ENCODE measurements at places on chromosomes 11 and 22.

GRCh38 chr11:131658952-131659351 is 288.5 kb downstream of the NTM start:
- DNase-seq, result no peak

- no peak for DNase-seq
Measured at GRCh38 chr22:42202669-42203068, 67.8 kb downstream of the TCF20 start.

DNA sequence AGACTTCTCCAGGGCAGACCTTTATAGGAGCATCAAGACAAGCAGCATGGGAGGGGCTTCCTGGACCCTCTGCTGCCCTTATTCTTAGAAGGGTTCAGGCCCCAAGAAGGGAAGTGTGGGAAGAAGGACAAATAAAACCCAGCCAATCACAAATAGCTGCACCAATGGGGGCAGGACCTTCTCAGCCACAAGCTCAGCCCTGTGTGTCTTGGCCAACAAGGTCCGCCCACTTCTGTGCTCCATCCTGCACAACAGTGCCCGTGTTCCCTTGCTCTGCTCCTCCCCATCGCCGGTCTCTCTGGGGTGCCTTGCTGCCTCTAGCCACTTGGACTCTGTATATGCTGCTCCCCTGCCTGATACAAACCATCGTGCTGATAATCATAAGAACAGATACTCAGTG is 86.1 kb downstream of the NAT10 start:
- no peak for DNase-seq

- DNase-seq, result no peak
Measured at GRCh38 chr11:119901657-119902577, 172.9 kb upstream of the NECTIN1 start.

DNA sequence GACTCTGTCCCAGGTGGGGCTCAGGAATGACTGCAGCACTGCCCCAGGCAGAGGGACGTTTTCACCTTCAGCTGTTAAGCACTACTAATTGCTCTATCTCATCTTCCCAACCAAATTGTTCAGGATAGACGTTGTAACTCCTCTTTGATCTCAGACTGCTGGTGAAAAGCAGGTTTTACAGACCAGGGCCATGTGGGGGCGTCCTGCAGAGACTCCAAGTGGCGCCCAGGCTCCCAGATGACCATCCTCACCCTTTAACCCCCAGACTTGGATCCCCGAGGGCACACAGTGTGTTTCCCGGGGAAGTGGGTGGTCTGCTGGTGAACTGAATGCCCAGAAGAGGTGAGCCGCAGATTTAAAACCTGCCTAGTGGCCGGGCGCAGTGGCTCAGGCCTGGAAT is 23.9 kb downstream of the FADD start:
- DNase-seq, result no peak

DNA sequence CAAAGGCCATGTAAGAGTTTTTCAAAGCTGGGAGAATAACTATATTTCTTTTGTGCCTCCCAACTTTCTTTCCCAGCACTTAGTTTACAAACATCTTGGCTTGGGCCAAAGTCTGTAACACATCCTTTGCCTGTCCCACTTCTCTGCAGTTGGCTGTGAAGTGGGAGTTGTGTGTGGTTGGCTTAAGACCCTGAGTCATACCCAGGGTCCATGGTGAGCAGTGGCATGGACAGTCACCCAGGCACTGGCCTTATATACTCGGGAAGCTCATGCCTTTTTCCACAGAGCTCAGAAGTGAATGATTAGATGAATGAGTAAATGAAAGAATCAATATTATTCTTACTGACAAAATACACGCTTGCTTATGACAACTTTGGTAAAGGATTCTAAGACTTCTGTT is 231.4 kb downstream of the BLID start:
- no peak for DNase-seq

- no peak for DNase-seq
Measured at GRCh38 chr11:130915603-130916237, 559 bp downstream of the SNX19 start.

DNA sequence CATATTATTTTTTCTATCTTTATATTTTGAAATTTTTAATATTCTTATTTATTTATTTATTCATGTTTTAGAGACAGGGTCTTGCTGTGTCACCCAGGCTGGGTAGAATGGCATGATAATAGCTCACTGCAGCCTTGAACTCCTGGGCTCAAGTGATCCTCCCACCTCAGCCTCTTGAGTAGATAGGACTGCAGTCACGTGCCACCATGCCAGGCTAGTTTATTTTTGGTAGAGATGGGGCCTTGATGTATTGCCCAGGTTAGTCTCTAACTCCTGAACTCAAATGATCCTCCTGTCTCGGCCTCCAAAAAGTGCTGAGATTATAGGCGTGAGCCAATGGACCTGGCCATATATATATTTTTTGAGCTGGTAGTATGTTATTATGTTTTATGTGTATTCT is 2.4 kb upstream of the SPDYC start:
- DNase-seq, result no peak

DNA sequence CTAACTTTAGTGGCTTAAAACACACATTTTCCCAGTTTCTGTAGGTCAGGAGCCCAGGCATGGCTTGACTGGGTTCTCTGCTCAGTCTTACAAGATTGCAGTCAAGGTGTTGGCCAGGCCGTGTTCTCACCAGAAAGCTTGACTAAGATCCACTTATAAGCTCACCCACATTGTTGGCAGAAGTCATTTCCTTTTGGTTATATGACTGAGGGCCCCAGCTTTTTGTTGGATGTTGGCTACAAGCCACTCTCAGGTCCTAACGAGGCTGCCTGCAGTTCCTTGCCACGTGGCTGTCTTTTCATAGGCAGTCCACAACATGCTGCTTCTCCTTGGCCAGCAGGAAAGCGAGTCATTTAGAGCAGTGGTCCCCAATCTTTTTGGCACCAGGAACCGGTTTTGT is 79.3 kb upstream of the CRTAM start:
- DNase-seq, result no peak

DNA sequence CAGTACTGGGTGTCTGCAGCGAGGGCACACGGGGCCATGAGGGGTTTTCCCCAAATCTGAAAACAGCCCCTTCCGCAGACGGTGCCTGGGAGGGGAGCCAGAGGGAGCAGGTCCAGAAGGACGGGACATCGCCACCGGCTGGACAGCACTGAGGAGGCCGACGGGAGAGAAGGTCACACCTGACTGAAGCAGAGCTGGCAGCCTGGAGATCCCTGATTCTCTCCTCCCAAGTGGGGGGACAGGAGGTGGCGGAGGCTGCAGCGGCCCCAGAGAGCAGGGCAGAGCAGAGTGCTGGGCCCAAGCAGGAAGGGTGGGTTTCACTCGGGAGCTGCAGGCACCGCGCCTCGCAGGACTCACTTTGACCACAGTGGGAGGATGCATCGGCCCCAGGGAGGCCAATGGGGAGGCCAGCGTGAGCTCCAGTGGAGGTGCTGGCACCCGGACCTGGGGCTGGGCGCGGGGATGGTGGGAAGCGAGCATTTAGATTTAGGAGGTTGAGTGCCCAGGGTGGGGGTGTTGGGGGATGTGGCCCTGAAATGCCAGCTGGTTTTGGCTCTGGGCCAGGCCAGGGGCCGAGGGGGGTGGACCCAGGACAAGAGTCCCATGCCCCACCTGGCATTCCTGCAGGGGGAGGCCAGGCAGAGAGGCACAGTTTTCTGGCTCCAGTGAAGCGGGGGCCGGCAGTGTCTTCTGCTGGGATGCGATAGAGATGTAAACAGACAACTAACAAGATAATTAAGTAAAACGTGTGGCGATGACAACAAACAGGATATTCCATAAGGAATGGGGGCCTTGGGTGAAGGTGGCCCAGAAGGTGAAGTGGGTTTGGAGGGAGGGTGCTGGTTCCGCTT is 92.3 kb upstream of the FGF3 start:
- no peak for DNase-seq

GRCh38 chr22:32695451-32695891 is 106.0 kb upstream of the TIMP3 start:
- DNase-seq, result no peak

DNA sequence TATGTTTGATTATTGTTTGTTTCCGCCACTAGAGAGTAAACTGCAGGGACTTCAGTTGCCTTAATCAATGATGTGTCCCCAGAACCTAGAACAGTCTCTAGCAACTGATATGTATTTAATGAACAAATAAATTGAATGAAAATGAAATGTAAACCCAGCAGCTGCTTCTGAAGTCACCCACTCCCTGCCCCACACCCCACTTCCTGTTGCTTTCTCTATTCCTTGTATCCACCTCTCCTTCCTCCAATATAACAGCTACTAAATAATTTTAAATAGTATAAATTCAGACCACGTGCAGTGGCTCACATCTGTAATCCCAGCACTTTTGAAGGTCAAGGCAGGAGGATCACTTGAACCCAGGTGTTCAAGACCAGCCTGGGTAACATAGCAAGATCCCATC is 15.8 kb downstream of the MYH9 start:
- no peak for DNase-seq

- DNase-seq, result no peak
Measured at GRCh38 chr11:125289419-125290098, 125.0 kb downstream of the PKNOX2 start.

DNA sequence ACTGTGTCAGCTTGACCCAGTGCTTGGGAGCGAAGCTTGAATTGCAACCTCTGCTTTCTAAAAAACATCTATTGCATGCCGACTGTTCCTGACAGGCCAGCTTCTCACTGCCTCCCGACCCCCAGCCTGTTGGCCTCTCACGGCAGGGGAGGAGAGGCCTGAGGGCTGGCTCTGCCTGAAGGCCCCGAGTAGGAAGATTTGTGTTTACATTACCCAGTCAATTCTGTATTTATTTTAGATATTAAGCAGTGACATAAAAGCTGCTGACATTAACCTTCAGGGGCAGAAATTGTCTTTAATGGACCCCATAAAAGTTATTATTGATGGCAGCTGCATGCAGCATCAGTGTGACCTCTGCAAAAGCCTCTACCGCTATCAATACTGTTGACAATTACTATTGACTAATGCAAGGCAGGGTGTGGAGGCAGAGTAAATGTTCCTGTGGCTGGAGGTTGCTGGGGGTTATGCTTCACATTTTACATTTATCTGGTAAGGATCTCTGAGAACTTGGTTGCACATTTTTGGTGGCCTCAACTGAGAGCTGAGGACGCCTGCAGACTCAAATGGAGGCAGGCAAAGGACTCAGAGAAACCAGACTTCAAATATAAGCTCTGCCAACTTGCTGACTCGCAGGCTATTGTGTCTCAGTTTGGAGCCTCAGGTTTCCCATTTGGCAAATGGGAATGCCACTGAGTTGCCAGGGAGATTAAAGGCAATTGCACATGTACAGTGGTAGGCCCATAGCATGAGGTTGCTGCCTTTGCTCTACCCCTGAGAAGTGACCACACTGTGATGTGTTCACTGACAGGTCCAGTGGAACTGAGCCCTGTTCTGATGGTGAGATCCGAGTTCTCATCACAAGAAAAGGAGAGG is 380.5 kb downstream of the TENM4 start:
- DNase-seq, result no peak

GRCh38 chr11:123076484-123076883 is 14.5 kb upstream of the HSPA8 start:
- no peak for DNase-seq

DNA sequence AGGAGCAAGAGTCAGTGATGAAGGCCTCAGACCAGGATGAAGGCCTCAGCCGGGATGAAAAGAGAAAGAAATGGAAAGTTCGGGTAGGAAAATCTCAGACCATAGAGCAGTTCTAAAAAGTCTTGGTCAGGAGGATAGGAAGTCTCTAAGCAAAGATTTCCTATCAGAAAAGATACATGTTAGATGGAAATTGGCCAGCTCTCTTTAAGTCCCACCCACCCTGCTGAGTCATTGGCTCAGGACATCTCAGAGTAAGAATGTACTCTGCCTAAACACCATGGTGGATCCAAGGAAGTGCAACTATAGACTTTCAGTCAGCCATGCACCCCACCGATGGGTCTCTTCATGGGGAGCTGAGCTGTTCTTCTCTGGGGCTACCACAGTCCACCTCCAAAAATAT is 4.4 kb downstream of the OR8B3 start:
- no peak for DNase-seq

GRCh38 chr22:49968831-49969661 is 8.5 kb downstream of the PIM3 start:
- DNase-seq, result no peak

DNA sequence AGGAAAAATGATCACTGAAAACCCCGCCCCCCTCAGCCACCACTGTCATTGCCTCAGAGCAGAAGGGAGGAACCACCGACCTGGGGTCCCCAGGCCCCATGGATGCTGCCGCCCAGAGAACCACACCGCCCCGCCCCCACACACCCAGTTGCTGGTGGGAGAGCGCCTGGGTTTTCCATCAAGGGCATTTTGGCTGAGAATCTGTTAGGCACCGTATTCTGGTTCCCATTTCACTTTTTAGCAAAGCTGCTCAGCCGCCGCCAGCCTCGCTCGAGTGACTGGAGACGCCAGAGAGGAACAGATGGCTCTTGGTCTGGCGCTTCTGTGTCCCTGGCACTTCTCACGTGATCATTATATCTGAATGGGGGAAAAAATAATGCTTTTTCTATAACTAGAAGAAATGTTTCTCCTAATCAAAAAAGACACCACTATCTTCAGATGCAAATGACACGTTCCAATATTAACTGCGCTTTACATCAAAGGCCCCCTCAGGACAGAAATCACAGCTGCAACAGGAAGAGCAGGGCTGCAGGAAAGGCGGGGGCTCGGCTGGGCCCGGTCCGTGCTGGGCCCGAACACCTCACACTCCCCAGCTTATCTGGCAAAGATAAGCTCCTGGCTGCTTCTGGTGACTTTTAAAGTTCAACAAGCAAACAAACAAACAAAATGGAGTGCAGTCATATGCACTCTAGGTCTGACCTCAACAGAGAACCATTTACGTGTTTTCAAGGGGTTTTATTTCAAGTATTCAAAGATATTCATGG is 149.8 kb downstream of the MPPED1 start:
- DNase-seq, result peak; percentile 21

- no peak for DNase-seq
Measured at GRCh38 chr11:66082946-66083698, 13.1 kb downstream of the PACS1 start.

DNA sequence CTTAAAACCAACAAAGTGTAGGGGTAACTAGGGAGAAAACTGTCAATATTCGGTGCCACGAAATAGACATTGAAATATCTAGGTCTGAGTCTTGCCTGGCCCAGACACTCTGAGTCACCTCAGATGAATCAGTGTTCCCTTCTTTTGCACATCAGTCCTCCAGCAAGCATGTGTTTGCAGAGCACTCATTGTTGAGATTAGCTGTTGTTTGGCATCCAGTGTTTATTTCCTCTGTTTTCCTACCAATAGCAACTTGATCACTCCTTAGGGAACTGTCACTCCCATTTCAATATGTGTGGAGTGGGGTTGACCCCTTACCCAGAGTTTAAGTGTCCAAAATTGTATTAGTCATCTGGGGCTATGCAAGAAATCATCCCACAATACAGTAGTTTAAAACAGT is 4.7 kb upstream of the ASCC2 start:
- DNase-seq, result peak; percentile 15

DNA sequence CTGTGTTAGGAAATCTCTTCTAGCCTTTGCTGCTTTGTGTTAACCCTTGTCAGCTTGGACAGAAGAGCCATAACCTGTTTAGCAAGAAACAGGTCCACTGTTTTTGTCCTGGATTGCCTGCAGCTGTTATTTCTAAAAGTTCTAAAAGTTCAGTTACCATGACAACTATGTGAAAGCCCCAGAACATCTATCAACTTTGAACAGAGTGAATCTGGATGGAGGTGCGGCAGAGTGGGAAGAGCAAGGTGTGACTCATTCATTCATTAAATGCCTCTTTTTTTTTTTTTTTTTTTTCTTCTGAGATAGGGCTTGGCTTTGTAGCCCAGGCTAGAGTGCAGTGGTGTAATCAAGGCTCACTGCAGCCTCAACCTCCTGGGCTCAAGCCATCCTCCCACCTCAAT is 50.5 kb downstream of the RBX1 start:
- DNase-seq, result no peak

- DNase-seq, result no peak
Measured at GRCh38 chr22:37231406-37232139, 12.5 kb downstream of the RAC2 start.

Measured in occipital lobe (tissue), 3 donors.